Activated CD4-positive, alpha-beta T cell treated with anti-CD3 and anti-CD28 coated beads for 36 hours (primary cell): ENCODE measurements at places on chromosomes 5 and 9.
A peak's percentile ranks its signal among the peaks of the same experiment; 100 is the strongest.

- no peak for DNase-seq
Observed at GRCh38 chr9:16064771-16065170, 511.9 kb downstream of the CCDC171 start.

DNA sequence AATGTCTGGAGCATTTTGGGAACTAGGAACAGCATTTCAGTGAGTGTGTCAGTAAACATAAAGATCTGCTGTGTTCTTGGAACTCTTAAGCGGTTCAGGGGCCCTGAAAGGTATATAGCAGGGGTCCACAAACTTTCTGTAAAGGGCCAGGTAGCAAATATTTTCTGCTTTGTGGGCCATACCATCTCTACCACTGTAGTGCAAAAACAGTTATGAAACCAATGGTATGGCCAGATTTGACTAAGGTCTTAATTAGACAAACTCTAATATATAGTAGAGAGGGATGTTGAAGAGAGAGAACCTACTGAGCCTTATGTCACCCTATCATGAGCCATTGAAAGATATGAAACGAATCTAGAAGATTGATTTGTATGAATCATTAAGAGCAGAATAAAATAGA lies 5.3 kb downstream of the TNPO1 start:
- DNase-seq, result no peak

DNA sequence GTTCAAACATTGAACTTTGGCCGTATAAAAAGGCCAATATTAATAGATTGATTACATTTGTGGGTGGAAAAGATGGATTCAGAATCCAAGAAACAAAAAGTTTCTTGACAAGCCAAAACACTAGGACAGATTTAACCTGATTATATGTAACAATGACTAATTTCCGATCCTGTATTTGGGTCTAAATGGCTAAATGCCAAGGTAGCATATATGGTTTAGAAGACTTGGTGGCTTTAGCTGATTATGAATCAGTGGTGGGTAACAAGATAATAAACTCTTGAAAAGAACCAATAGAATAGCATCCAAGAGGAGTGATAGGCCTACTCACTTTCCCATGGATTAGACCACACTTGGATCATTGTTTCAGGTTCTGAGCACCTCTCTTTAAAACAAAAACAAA lies 21.8 kb upstream of the ANP32B start:
- DNase-seq, result no peak

DNA sequence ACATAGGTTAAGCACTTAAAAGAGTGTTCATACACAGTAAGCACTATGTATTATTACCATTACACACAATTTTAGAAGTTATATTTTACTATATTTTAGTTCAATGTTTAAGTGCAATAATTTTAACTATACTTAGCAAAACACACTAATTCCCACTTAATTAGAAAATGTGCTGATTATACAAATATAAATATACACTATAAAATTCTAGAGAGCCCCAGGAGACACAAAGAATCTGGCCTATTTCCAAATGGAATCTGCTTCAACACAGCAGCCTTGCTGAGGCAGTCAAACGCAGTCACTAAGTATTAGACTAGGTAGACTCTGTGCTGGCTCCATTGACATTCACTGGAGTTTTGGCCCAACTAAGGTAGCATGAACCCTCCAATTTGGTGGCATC lies 160.9 kb downstream of the CETN3 start:
- DNase-seq, result no peak

DNA sequence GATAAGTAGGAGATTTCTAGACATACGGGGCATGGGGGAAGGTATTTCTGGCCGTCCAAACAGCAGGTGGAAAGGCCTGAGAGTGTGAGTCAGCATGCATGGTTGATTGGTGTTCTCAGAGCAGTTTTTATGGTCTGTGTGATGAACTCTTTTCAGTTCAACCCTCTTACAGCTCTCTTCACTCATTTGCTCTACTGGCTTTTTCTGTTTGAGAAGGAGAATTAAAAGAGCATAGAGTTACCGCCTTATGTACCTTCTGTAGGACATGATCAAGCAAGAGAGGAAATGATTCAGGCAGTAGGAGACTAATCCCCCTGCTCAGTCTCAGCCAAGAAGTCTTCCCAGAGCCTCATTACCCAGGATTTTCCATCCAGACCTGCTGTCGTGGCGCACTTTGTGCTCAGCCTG lies 92.4 kb downstream of the PRDM6 start:
- DNase-seq, result no peak

GRCh38 chr9:137017791-137018497 lies 10.1 kb downstream of the ABCA2 start:
- no peak for DNase-seq

DNA sequence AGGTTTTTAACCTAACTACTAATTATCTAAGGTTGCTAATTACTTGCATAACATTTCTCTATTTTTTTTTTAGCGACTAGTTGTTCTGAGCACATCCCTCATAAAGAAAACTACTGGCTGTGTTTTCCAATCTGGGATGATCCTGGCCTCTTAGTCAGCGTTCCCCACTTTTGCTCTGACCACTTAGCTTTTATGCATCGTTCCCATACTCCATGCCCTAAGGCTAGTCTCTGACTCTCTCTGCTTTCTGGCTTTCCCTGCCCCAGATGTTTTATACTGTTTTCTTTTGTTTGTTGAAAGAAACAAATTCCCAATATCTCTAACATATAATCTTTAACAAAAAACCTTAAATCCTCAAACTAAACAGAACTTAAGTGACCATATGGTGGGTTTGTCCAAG lies 217.9 kb downstream of the SPATA31D1 start:
- DNase-seq, result no peak

GRCh38 chr5:140312067-140312790 lies 9.3 kb upstream of the PFDN1 start:
- no peak for DNase-seq

- no peak for DNase-seq
Observed at GRCh38 chr9:127035948-127036347, 86.5 kb downstream of the ANGPTL2 start.

DNA sequence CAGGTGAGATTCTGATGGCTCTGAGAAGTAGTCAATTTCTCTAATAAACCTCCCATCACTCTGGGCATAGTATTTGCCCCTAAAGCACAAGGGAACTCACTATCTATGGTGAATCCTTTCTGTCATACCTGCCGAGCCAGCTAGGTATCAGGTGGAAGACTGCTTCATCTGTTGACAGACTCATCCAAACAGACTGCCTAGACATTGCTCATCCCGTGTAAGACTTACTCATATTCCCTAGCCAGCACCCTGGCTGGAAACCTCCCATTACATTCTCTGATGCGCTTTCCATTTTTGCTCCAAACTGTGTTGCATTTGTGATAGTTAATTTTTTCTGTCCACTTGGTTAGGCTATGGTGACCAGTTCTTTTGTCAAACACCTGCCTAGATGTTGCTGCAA lies 595.9 kb downstream of the DNAH5 start:
- DNase-seq, result no peak

DNA sequence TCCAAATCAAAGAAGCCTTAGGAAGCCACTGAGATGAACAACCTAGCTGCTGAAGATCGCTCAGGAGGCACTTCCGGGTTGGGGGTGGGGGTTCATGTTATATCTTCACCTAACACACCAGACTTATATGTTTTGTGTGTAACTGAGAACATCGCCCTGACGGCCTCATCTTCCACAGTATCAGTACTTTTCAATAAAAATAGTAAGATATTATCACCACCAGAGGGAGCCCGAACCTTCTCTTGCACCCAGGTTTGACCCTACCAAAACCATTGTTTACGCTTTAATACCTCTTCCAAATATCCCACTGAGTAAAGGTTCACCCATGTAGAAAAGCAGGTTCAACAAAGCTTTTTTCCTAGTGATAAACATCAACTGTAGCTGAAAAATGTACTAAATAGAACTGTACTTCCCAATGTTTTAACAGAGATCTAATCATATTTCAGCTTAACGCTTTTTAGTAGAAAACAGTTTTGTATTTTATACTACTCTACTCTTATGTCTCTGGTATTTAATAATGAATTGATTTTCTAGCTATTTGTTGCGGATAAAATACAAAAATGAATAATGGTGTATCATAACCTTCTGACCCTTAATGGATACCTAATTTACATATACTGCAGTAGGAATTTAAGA lies 244.0 kb downstream of the EPB41L4A start:
- DNase-seq, result peak; percentile 58

- peak; percentile 46 for DNase-seq
Observed at GRCh38 chr5:35828082-35828598, 28.6 kb upstream of the IL7R start.

GRCh38 chr5:35089334-35090314 lies 41.9 kb upstream of the AGXT2 start:
- peak; percentile 73 for DNase-seq

DNA sequence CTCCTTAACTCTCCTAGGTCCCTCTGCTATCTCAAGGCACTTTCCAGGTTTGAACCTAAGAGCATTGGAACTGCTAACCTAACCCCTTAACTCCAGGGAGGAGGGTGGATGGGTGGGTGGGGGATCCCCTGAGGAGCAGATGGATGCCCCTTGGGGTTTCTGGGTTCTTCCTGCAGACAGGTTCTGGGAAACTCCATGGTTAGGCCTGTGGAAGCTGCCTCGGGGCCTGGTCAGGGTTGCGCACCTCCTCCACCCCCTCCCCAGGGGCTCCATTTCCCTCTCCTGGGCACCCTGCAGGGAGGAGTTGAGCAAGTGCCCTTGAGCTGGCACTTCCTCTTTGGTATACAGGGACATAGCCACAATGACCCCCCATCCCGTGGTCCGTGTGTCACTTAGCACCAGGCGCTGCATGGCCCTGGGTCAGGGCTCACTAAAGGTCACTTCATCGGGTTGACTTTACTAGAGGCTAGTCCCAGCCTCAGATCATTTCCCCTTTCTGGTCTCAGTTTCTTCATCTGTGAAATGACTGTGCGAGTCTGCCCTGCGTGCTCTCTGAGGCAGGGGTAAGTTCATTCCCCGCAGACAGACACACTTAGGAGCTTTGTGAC lies 16.0 kb downstream of the CXXC5 start:
- DNase-seq, result no peak

- no peak for DNase-seq
Observed at GRCh38 chr9:128505414-128505765, 871 bp downstream of the GLE1 start.

GRCh38 chr5:110651507-110651906 lies 75.0 kb downstream of the TMEM232 start:
- DNase-seq, result no peak

GRCh38 chr9:76215066-76215465 lies 179.2 kb downstream of the RFK start:
- DNase-seq, result no peak

- no peak for DNase-seq
Observed at GRCh38 chr5:36073595-36074216, 7.0 kb upstream of the UGT3A2 start.
